Left lung (tissue), 14 donors: ENCODE measurements at places on chromosomes 11 and 22. TPM values are rescaled to one million over a fixed set of nuclear protein-coding genes. Genes with fewer than 3 reads are reported as not detected.

SCGB1D2 gene
- total RNA-seq = not detected

TREH gene
- total RNA-seq = not detected

CLP1 gene
- 13.1 TPM for total RNA-seq

- no peak for DNase-seq
Observed at GRCh38 chr11:60609632-60610031, 89.8 kb upstream of the MS4A8 start.

GRCh38 chr22:46079861-46080821 is 70.2 kb upstream of the PPARA start:
- DNase-seq = peak; percentile 49

GRCh38 chr11:74754507-74755252 is 6.0 kb downstream of the RNF169 start:
- DNase-seq = no peak

SNX15 gene
- 22.6 TPM for total RNA-seq
